ENCODE measurements at places on chromosomes 4 and X. TPM values are rescaled to one million over a fixed set of nuclear protein-coding genes. Genes with fewer than 3 reads are reported as not detected.

The KDR gene
- total RNA-seq, result 13.2 TPM

The UGT2A3 gene
- not detected for total RNA-seq

The IRS4 gene
- not detected for total RNA-seq

The TCEAL5 gene
- total RNA-seq, result 0.41 TPM

The ENPP6 gene
- 0.66 TPM for total RNA-seq

The FAM241A gene
- 2.8 TPM for total RNA-seq

The UGT2B15 gene
- total RNA-seq, result 0.36 TPM

The PLP1 gene
- 112 TPM for total RNA-seq

The ARR3 gene
- not detected for total RNA-seq

DNA sequence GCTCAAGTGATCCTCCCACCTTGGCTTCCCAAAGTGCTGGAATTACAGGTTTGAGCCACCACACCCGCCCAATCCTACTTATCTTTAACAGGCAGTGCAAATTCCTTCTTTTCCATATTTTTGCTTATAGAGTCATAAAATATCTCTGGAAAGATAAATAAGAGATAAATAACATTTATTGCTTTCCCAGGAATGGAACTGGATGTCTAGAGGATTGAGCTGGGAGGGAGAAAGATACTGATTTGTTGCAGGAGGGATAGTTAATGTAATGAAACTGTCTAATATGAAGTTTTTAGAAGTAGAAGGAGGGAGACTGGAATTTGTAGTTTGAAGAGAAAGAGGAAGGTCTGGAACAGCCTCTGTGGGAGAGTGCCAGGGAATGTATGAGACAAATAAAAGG is 20.2 kb downstream of the ITGB1BP2 start:
- H3K27me3 ChIP-seq, result no peaks in the 10 kb centered on the region
- H3K4me3 ChIP-seq, result no peak overlapping the region
- H3K4me1 ChIP-seq, result peaks cover 5% of the 10 kb centered on the region
- H3K27ac ChIP-seq, result peak overlapping the region; percentile 52

DNA sequence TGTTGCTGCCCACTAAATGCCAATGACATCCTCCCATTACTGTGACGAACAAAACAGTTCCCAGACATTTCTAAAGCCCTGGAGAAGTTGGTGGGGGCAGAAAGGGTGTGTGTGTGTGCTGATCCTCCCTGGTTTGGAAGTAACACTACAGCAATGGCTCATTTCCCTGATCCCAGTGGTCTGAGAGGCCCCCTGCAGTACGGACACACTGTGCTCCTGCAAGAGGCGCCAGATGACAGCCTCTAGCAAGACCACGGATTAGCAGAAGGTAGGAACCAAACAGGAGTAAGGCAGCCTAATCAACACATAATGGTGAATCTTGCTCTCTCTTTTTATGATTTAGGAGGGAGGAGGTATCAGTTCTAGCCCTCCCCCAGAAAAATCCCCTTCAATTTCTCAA is 49.6 kb downstream of the CHRDL1 start:
- peak overlapping the region; percentile 61 for H3K27ac ChIP-seq
- no peaks in the 10 kb centered on the region for H3K4me1 ChIP-seq
- H3K36me3 ChIP-seq, result no peaks in the 10 kb centered on the region
- H3K4me3 ChIP-seq, result no peak overlapping the region
- DNase-seq, result no peak

DNA sequence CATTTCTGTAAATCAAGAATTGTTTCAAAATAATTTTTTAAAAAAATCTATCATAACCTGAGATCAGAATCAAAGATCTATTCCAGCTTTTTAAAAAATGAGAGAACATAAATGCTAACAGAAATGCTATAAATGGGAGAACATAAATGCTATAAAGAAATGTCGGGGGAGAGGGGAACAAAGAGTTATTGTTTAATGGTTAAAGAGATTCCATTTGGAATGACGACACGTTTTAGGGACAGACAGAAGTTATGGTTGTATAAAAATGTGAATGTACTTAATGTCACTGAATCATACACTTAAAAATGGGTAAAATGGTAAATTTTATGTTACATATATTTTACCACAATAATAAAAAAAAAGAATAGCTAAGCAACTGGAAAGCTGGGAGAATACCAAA is 127.1 kb downstream of the ATRX start:
- no peak overlapping the region for H3K4me3 ChIP-seq
- no peak for DNase-seq
- H3K4me1 ChIP-seq, result no peaks in the 10 kb centered on the region

GRCh38 chr4:186204686-186205085 is 13.3 kb downstream of the CYP4V2 start:
- peak overlapping the region; percentile 20 for H3K4me3 ChIP-seq
- H3K4me1 ChIP-seq, result peaks cover 16% of the 10 kb centered on the region
- no peak overlapping the region for H3K27ac ChIP-seq
- H3K36me3 ChIP-seq, result peaks cover 11% of the 10 kb centered on the region

DNA sequence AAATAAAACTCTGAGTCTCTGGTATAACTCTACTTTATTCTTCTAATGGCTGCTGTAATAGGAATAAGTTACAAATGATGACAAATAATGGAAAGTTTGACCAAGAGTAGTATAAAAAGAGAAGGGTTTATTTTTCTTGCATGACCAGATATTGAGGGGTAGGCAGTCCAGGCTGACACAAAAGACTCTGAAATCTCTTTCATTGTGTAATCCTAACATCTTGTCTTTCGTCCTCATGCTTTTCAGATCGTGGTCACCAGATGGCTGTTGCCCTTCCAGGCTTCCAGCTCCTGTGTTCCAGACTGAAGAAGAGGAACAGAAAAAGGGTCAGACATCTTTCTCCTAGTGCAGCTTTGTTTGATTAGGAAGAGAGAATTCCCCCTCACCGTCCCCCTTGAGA is 176.9 kb upstream of the GK2 start:
- DNase-seq, result no peak
- H3K36me3 ChIP-seq, result no peaks in the 10 kb centered on the region
- no peak overlapping the region for H3K4me3 ChIP-seq
- no peaks in the 10 kb centered on the region for H3K27me3 ChIP-seq
- peaks cover 19% of the 10 kb centered on the region for H3K4me1 ChIP-seq

GRCh38 chr4:139278912-139279759 is 889 bp downstream of the MGARP start:
- no peaks in the 10 kb centered on the region for H3K27me3 ChIP-seq
- no peaks in the 10 kb centered on the region for H3K4me1 ChIP-seq
- no peak for DNase-seq
